ENCODE measurements at places on chromosomes 4 and X. TPM values are rescaled to one million over a fixed set of nuclear protein-coding genes. Genes with fewer than 3 reads are reported as not detected.

The PCYT1B gene
- 0.21 TPM for total RNA-seq

The FRMD7 gene
- total RNA-seq, result not detected

The RNF212 gene
- total RNA-seq, result 0.71 TPM

The TMEM184C gene
- 74.6 TPM for total RNA-seq

The KLHL34 gene
- under 0.01 TPM for total RNA-seq

The ERAS gene
- total RNA-seq, result not detected

The GEMIN8 gene
- total RNA-seq, result 16.8 TPM

The SSX1 gene
- total RNA-seq, result not detected

The STAP1 gene
- total RNA-seq, result not detected

The MXRA5 gene
- total RNA-seq, result 0.34 TPM

The LRIT3 gene
- total RNA-seq, result under 0.01 TPM

Data from nasal cavity respiratory epithelium epithelial cell of viscerocranial mucosa (primary cell).